Mucosa of descending colon (tissue), 3 donors: ENCODE measurements at places on chromosomes 11 and 22.

DNA sequence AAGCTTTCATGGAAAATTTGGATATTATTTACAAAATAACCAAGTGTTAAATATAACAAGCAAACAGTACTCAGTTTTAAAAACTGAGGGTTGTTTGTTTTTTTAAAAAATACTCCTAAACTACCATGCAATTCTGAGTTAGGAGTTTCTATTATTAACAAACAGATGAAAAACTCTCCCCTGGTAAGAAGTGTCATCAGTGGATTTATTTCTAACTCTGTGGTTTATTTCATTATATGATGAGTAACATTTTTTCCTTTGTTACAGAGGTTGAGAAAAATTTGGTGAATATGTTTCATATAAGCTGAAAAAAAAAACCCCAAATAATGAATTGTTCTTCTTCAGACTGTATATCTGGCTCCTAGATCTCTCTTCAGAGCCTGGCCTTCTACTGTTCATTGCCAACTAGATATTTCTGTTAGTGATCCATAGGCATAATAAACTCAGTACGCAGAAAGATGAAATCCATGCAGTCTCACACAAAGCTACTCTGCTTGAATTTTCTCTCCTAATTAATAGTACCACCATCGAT is 29.4 kb upstream of the PDE3B start:
- DNase-seq, result no peak

DNA sequence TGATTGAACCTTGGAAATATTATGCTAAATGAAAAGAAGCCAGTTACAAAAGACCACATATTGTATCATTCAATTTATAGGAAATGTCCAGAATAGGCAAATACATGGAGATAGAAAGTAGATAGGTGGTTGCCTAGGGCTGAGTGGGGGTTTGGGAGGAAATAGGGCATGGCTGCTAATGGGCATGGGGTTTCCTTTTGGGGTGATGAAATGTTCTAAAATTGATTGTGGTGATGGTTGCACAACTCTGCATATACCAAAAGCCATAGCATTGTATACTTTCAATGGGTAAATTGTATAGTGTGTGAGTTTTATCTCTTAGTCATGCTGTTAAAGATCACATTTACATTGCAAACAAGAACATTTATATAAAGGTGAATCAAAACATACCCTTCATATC is 48.7 kb downstream of the LDLRAD3 start:
- DNase-seq, result no peak

DNA sequence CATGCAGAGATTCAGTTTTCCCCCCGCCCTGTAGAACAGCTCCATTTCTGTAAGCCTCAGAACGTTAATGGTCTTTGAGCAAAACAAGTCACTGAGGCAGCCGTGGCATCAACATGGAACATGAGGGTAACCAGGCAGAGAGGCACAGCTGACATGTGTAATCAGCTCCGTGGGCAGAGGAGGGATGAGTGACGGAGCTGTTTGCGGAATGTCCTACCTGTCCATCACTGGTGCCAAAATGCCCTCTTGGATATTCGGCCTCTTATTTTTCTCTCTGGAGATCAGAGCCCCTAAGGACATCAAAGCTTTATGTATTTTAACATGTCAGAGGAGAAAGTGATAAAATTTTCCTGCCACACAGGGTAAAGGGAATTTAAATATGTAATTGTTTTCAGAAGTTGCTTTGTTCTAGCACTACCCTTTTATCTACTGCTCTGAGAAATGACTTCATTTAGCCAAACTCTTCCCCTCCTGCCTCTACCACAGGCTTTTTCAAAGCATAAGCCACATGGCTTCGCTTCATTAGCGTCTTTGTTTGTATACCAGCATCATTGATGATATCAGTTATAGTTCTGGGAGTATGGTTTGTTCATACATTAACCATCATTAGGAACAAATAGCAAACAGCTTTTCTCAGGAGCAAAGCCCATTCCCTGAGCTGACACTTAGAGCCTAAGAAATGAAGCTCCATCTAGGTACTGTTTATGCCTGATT is 32.9 kb downstream of the C11orf71 start:
- DNase-seq, result no peak

GRCh38 chr11:2328021-2328420 is 26.2 kb downstream of the TSPAN32 start:
- DNase-seq, result no peak

GRCh38 chr11:3155691-3156258 is 9.3 kb downstream of the OSBPL5 start:
- no peak for DNase-seq

GRCh38 chr11:117070016-117070415 is 28.2 kb downstream of the SIK3 start:
- no peak for DNase-seq

DNA sequence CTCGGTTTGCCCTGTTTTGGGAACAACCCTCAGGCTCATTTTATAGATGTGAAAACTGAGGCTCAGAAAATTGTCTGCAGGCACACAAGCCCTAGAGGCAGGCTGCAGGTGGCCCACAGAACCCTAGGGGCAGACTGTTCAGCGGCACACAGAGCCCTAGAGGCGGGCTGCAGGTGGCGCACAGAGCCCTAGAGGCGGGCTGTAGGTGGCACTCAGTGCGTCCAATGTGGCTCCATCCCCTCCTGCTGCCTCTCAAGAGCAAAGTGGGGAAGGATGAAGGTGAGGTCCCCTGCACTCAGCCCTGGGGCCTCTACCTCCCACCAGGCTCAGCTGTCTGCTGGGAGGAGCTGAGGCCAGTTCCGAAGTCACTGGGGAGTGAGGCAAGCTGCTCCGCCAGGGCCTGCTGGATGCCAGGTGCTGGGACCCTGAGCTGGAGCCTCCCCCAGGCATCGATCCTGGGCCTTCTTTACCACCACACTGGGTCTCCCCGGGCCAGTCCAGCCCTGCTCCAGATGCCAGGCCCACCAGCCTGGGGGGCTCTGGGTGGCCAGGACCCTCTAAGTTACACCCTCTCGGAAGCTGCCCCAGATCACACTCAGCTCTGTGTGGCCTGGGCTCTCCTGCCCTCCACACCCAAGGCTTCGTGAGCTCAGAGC is 2.3 kb downstream of the ACY3 start:
- peak; percentile 70 for DNase-seq

GRCh38 chr11:62911137-62912130 is 9.7 kb downstream of the CHRM1 start:
- no peak for DNase-seq

DNA sequence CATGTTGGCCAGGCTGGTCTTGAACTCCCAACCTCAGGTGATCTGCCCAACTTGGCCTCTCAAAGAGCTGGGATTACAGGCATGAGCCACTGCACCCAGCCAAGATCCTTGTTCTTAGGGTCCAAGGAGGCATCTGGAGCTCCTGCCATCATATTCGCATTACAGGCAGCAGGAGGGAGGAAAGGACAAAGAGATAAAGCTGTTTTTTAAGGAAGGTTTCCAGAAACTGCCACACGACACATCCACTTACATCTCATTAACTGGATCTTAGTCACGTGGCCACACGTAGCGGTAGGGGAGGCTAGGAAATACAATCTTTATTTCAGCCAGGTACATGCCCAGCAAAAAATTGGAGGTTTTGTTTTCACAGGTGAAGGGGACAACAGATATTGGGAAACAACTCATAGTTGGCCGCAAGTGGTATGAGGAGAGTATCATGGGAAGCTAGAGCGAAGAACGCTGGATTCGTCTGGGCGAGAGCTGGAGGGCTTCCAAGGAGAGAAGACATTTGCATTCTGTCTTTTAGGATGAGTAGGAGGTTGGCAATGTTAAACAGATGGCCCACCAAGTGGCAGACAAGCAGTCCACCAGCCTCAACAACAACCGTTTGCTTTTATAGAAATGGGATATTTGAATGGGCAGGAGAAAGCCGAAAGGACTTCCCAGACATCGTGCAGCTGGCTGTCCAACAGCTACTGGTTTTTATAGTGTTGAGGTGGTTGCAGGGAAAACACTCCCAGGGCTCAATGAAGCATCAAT is 39.2 kb upstream of the DMC1 start:
- DNase-seq, result no peak

- DNase-seq, result no peak
Measured at GRCh38 chr11:64096835-64097234, 61.1 kb downstream of the FLRT1 start.

DNA sequence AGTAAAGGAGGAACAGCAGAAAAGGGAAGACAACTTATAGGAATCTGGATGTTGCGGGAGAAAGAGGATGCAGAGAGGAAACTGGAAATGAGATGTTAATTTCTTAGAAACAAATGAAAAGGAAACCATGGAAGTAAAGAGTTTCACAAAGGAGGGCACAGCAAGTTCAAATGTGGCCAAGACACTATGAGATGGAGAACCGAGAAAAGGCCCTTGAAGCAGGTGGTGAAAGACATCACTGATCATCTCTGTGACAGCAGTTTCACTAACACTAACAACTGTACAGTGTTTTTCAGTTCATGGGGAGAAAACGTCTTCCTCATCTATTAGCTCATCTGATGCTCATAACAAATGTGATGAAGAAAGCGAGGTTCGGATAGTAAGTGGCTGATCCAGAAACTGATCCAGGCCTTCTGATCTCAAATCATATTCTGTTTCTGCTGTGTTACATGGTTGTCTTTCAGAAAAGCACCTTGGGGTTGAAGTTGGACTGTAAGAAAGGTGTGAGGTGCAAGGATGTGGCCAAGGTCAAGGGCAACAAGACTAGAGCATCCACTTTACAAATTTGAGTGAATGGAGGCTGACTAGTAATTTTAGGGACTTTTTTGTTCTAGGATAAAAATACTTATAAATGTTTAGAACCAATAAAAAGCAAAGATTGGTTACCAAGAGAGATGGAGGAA is 492.1 kb upstream of the CADM1 start:
- no peak for DNase-seq

DNA sequence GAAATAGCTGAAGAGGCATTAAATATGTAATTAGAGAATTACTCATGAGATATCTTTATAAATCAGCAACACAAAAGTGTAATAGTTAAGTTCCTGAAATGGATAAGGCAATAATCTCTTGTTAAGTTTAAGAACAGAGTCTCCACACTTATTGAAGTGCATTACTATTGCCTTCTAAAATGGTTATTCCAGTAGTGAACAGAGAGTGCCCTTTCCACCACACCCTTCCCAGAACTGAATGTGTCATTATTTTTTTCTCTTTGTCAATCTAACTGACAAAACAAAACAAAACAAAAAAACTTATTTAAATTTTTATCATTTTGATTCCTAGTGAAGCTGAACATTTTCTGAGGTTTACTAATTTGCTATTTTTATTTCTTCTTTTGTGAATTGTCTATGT is 9.2 kb upstream of the PRRG4 start:
- DNase-seq, result no peak

- DNase-seq, result no peak
Measured at GRCh38 chr22:30038219-30038618, 42.0 kb upstream of the HORMAD2 start.

- no peak for DNase-seq
Measured at GRCh38 chr11:6623391-6624363, 4.5 kb upstream of the TPP1 start.

GRCh38 chr11:118872403-118872821 is 11.3 kb upstream of the CXCR5 start:
- no peak for DNase-seq

DNA sequence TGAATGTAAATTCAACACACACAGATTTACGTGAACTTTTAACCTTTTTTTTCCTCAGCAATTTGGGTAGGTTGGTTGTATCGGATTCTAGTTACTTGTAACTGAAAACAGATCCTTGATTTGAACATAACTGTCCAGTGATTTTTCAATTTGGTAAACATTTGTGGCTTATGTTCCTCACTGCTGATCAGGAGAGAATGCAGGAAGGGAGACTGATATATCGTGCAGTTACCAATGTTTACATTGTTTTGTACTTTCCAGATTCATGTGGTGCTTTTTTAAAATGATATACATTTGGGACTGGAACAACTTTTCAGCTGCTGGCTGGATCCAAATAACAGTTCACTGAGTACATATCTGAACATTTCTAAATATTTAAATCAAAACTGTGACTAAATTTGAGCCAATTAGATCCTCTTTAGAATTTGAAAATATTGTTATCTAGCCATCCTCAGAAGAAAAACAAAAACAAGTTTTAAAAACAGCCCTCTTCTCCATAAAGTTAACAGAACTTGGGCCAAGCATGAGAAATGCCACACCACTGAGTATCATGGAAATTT is 84.3 kb upstream of the MTMR2 start:
- no peak for DNase-seq

- no peak for DNase-seq
Measured at GRCh38 chr11:11975201-11976092, 33.0 kb downstream of the DKK3 start.

DNA sequence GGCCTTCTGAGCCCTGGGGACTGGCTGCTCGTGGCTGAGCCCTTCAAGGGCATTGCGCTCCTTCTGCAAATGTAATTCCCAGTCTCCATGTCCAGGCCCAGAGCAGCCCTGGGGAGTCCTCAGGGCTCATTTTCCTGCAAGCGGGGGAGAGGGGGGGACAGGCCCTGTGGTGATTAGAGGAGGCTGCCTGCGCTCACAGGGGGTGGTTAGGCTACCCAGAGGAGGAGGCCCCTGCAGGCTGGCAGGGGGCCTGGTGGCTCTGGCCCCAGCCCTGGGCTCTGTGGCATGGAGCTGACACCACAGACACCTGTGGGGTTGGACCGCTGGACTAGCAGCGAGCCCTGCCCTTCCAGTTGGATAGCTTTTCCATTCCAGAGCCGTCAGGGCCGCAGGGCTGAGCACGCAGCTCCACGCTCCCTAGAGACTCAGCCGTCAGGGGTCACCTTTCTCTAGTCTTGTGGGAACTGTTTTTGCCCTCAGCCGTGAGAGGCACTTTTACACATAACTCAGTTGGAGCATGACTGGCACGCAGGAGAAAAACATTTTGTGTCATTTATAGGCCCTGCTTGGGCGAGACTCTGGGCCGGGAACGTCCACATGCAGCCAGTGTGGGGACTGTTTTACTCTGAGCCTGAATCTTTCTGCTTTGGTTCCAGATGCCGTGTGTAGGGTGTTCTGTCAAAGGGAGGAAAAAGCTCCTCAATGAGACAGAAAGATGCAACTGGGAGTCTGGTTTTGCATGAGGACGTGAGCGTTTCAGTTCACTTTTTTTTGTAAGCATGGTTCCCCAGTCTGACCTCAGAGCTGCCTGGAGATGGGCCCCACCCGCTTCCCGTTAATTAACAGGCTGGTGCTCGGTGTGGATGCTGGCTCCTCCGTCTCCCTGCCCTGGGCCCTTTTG is 58.1 kb downstream of the LRP5 start:
- no peak for DNase-seq

DNA sequence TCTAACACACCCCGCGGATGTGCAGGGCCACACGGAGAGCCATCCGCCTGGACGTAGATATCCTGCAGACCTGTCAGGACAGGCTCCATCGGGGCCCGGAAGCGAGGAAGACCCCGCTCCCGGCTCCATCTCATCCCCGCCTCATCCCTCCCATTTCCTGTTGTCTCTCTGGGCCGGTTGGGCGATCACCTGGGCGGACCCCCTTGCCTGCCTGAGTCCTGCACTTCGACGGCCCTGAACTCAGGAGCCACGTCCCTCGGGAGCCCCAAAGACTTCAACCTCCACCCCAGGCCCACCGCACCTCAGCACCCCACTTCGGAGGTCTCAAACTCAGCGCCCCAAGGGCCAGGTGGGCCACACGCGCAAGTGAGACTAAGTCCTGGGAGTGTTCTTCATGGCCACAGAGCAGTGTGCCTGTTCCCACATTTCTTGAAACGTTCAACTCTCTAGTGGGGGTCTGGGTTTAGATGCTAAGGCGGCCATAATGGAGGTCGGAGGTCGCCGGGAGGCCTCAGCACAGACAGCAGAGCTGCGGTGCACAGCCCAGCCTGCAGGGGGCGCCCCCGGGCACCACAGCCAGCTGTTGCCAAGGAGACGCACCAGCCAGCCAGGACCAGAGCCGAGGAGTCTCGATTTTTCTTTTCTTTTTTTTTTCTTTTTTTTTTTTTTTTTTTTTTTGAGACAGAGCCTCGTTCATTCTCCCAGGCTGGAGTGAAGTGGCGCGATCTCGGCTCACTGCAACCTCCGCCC is 26.0 kb upstream of the FADD start:
- DNase-seq, result peak; percentile 64
